NCI-H510A treated with DMSO at 0.1 percent for 48 hours (cell line): ENCODE measurements at places on chromosomes 6 and 20.

DNA sequence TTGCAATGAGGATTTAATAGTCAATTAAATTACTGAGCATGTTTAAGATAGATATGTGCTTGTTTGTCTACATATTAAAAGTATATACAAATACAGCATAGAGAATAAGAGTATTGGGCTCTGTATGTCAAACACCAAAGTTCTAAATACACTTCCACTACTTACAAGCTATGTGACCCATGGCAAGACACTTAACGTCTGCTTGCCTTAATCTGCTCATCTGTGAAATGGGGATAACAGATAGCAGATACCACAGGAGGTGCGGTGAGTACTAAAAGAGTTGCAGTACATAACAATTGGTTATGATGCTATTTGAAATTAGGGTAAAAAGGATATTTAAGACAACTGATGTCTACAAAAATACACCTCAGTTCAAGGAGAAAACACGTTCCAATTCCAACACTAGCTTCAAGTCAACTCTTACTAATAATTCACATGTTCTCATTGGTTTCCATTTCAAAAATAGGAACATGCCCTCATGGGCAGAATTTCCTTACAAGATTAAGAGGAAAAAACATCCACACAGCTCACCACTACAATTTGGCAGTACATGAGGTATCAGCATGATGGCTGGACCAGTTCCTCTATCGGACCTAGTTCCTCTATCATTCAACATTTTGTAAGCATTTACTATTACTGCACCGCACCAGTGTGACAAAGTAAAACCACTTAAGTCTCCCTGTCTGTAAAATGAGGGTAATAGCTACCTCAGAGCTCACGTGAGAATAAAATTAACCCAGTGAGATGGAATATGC lies 101.1 kb downstream of the SMLR1 start:
- DNase-seq = no peak

- DNase-seq = no peak
Observed at GRCh38 chr20:38000293-38000692, 33.0 kb downstream of the TTI1 start.

GRCh38 chr6:51300510-51300909 lies 481.8 kb downstream of the TFAP2B start:
- no peak for DNase-seq

- DNase-seq = peak; percentile 56
Observed at GRCh38 chr20:62136283-62137091, 6.7 kb downstream of the PSMA7 start.

DNA sequence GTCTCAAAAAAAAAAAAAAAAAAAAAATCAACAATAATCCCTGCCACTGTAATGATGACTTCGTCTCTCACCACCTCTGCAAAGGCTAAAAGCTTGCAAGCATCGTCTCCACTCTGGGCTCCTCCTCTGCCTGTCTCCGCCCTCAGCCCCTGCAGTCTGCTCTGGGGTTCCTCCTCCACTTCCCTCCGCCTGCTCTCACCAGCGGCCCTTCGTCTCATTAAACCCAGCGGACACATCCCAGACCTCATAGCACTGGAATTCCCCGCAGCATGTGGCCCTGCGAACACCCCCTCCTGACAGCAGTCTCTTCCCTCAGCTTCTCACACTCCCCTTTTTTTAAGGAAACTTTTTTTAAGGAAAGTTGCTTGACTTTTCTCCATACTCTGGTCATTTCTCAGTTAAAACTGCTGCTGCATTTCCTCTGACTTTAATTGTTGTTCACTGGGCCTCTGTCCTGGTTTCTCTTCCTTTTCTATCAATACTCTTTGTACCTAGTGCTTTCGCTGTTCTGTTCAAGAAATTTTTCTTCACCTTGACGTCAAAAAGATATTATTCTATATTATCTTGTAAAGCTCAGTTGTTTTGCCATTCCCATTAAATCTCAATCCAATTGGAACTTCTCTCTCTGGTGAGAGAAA lies 70.9 kb upstream of the PLEKHG1 start:
- DNase-seq = peak; percentile 20

DNA sequence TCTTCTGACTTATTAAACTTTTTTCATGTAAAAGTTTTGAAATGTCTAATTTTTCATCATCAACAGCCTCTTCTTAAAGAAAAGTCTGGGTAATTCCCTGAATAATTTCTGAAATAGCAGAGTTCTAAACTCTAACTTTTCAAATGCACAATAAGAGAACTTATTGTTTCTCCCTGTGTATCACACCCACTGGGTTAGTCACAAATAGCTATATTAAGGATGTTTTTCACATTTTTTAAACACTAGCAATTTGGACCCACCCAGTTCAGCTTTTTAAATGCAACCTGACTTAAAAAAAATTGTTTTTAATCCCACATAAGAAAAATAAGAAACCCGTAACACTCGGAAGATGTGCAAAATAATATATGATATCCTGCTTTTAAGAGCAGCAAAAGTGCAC lies 61.4 kb upstream of the UTRN start:
- no peak for DNase-seq

DNA sequence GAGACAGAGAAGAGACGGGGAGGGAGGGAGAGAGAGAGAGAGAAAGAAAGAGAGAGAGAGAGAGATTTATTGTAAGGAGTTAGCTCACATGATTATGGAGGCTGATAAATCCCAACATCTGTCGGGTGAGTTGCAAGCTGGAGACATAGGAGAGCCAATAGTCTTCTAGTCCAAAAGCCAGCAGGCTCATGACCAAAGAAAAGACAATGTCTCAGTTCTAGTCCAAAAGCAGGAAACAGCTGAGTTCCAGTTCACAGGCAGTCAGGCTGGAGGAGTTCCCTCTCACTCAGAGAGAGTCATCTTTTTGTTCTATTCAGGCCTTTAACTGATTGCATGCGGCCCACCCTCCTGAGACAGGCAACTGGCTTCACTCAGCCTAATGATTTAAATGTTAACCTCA lies 416.6 kb downstream of the PREX1 start:
- no peak for DNase-seq

GRCh38 chr6:34021554-34022190 lies 124.2 kb downstream of the GRM4 start:
- no peak for DNase-seq

DNA sequence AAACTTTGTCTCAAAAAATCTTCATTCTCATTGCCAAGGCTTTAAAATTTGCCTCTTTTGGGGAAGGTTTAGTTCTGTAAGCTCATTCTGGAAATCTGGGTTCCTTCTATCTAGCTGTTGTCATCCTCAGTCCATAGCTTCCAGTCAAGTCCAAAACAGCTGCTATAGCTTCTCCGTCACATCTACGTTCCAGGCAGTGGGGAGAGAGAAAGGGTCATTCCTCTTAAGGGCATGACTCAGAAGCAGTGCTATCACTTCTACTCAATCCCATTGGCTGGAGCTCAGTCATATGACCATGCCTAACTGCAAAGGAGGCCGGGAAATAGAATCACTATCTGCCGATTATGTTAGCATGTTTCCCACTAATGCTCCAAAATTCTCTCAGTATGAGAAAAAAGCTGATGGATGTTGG lies 141.4 kb upstream of the PTPN1 start:
- peak; percentile 62 for DNase-seq

- no peak for DNase-seq
Observed at GRCh38 chr6:138440758-138441357, 36.8 kb downstream of the HEBP2 start.

GRCh38 chr6:116382587-116382986 lies 11.8 kb downstream of the DSE start:
- DNase-seq = no peak

DNA sequence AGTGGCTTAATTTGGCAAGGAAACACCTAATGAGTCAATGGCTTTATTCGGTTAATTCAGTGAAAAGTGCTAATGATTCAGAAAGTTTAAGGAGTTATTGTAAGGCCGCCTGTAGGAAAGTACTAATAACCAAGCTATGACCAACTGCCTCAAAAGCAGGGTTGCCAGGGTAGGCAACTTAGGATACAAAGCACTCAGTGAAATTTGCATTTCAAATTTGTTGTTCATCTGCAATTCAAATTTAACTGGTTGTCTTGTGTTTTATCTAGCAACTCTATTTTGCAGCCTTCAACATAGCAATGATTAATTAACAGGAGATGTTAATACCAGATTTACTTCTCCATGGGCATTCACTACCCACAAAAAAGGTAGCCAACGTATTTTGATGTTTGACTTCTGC lies 412.3 kb downstream of the PRKN start:
- DNase-seq = no peak

DNA sequence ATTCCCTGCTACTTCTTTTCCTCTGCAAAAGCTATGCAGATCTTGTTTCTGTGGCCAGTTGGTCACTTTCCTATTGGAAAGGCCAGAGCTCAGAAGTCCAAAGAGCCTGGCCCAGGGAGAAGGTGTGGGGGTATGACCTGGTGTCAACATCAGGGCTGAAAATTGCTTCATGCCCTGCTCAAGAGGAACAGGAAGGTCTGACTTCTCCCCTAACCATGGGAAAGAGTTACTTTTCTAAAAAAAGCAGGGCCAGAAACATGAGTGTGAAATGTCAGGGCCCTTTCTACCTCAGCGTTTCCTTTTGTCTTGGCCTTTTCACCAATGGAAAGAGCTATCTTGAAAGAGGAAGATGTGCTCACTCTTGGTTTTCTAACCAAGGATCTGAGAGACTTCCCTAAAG lies 117.4 kb downstream of the MAFB start:
- no peak for DNase-seq

DNA sequence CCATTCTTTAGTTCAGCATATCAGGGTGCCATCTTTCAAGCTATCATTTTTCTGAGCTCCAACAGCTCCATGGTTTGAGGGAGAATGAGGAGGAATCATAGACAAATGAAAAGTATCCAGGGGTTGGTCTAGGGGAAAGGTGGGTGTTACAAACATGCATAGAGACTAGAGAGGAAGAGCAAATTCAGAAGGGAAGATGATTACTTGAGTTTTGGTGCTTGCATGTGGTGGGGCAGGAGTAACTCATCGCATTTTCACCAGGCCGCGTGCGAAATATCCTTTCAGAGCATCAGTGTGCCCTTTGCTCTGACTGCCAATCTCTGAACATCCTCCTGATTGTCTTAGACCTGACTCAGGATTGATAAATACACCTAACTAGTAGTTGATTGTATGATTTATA lies 7.7 kb upstream of the BICRAL start:
- DNase-seq = no peak

DNA sequence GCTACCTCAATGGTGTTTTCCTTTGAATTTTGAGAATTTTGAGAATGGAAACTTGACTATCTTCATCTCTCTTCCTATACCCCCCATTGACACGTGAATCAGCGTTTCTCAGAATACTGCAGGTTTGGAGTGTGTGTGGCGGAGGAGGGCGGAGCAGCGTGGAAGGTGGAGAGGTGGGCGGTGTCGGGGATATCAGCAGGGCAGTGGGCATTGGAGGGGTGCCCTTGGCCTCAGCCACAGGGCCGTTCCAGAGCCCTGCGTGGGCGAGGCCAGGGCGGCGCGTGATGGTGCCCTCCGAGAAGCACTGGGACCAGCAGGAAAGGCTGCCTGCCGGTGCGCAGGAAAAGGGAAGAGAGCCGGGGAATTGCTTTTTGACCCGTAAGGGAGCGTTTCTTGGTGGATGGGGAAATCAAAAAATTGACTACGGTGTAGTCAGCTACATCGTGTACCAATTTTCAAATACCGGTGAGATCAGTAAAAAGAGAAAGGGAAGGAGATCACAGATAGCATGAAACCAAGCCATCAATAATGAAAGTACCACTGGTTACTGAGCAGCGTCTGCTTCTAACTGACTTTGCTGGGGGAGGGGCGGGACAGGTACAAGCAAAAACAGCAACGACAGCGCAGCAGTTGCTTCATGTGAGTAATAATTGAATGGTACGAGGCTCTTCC lies 82.7 kb upstream of the DUSP22 start:
- DNase-seq = no peak
